ENCODE measurements at places on chromosomes 3 and 15.

GRCh38 chr15:92647467-92648163 is 8.0 kb downstream of the FAM174B start:
- DNase-seq, result no peak

GRCh38 chr3:188147782-188148181 is 6.2 kb upstream of the LPP start:
- no peak for DNase-seq

- DNase-seq, result no peak
These were observed 39.5 kb downstream of the OXSR1 start for GRCh38 chr3:38204599-38205471.

- no peak for DNase-seq
These were observed 19.4 kb downstream of the TGFBR2 start for GRCh38 chr3:30625541-30626438.

- no peak for DNase-seq
These were observed 20.9 kb downstream of the CEMIP start for GRCh38 chr15:80800067-80800466.

DNA sequence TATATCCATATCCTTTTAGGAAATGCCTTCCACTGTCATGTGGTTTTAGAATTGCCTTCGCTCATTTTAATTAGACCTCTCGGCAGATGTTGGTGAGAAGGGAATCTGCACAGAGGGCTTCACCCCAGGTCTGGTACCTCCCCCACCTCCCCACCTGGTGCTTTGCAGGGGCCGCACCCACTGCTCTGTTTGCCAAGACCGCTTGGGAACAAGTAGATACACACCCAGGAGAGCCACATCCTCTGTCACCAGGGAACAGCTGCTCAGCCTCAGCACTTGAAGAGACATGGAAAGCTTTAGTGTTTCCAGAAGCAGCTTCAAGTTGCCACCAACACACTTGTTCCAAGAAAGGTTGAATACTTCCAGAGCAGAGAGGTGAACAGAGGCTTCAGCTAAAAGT is 21.8 kb downstream of the LRRC31 start:
- no peak for DNase-seq

GRCh38 chr3:10259798-10260197 is 11.5 kb downstream of the TATDN2 start:
- DNase-seq, result no peak

GRCh38 chr3:139928708-139929505 is 6.1 kb upstream of the CLSTN2 start:
- DNase-seq, result no peak

DNA sequence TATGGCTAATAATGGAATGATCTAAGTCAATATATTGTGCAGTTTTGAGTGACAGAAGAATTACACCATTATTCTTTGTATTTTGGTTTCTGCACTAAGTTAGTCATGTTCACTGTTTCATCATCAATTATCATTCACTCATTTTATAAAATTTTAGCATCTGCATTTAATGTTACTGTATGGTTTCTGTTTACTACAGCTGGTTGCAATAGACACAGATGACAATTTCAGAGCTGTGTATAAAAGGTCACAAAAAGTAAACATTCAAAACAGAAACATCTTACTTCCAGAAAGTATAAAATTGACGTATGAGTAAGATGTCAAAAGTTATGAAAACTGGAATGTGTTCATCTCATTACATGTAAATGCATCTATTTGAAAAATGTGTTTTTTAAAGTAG is 111.1 kb upstream of the GBE1 start:
- DNase-seq, result no peak

- no peak for DNase-seq
These were observed 1.3 kb downstream of the ARHGEF26 start for GRCh38 chr3:154122552-154122911.

DNA sequence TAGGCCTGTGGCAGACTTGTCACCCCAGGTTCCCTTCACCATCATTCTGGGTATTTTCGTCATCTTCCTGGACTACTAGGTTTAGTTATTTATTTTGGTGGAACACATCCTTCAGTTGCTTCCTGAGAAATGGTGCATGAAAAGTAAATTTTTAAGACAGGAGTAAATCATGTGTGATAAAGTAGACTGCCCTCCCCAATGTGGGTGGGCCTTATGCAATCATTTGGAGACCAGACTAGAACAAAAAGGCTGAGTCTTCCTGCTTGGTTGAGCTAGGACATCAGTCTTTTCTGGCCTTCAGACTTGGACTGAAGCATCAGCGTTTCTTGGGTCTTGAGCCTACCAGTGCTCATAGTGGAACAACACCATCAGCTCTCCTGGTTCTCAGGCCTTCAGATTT is 50.7 kb upstream of the SLC2A2 start:
- no peak for DNase-seq

DNA sequence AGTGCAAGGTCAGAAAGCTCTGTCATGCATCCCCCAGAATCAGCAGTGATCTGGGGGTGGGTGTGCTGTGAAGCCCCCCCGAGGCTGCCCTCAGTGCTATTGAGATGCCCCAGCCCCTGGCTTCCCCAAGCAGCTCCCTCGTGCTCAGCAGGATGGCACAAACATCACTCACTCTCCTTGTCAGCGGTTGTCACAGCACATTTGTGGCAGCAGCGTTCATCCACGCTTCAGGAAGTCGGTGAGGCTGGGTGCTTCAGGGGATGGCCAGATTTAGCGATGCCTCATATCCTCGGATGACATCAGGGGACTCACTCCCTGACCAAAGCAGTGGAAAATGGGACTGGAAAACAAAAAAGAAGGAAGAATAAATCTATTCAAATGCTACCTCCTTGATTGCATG is 54.4 kb upstream of the SLC6A11 start:
- no peak for DNase-seq

DNA sequence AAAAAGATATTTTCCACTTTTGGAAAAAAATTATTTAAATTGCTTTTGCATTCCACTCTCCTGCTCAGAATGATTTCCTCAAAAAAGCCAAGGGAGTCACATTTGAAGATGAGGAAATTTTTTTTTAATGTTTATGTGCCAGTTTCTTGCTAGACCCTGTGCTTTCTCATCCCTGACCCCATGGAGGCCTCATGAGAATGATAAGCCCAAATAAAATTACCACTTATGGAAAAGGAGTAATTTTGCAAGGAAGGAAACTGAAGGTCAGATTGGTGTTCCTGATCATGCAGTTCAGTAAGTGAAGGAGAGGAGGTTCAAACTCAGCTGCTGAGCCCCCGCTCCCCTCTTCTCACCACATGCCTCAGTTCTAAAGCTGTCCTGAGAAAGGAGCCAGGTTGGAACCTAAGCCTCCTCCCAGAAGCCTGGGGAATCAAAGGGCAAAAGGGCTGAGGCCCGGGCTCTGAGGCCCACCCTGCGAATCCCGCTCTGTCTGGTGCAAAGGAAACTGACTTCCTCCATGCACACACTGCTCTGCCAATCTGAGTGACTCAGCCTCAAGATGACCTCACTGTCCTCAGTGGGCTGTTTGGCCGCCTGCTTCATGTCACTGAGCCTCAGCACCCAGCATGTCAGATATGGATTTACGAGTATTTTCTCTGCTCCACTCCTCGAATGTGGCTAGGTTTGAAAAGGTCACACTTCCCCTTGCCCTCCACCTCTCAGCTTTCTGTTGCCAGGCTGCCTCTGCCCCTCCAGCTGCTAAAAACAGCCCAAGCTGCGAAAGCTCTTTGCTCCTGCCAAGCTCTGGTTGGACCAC is 56.9 kb upstream of the FLNB start:
- peak; percentile 21 for DNase-seq

DNA sequence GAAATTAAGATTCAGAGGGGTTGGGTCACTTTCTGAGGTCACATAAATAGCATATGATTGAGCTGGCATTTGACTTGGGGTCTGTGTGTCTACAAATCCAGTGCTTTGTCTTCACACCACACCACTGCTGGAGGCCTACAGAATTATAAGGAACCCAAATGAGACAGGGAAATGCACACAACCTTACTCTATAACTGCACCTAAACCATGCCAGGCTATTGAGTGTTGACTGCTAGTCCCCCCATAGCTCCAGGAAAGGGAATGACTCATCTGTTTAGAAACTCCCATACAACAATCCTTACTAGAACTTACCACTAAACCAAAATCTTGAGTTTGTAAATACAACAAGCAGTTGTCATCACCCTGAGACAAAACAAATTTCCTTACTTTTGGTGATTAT is 16.9 kb upstream of the TSC22D2 start:
- DNase-seq, result no peak

GRCh38 chr3:120350401-120350941 is 1.3 kb upstream of the LRRC58 start:
- DNase-seq, result no peak

- no peak for DNase-seq
These were observed 150.7 kb downstream of the TMCO5A start for GRCh38 chr15:38085114-38085513.

- DNase-seq, result no peak
These were observed 27.2 kb downstream of the FEM1B start for GRCh38 chr15:68304589-68305337.

- DNase-seq, result no peak
These were observed 13.7 kb upstream of the CCR3 start for GRCh38 chr3:46228260-46229242.

GRCh38 chr15:49435174-49435573 is 12.1 kb downstream of the FGF7 start:
- no peak for DNase-seq

GRCh38 chr3:183455089-183455488 is 26.7 kb upstream of the MCF2L2 start:
- peak; percentile 33 for DNase-seq

DNA sequence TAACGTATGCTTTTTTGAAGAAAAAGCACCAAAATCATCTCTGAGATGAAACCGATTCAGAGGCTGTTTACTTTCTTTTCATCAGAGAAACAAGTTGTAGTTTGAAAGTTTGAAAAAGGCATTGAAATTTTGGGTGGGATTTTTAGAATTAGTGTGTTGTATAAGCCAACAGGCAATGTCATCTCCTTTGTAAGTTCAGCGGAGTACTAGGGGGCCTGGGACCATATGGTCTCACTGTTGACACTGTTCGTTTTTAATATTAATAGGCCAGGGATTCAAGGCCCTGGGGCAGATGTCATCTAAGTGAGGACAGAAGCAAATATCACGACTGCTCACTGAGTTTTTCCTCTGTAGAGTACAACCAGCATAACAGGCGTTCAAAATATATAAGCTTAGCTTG is 256.2 kb upstream of the RARB start:
- DNase-seq, result no peak

GRCh38 chr3:182413061-182413460 is 380.2 kb upstream of the ATP11B start:
- DNase-seq, result no peak

GRCh38 chr3:59980576-59980975 is 930.8 kb upstream of the CFAP20DC start:
- DNase-seq, result no peak

DNA sequence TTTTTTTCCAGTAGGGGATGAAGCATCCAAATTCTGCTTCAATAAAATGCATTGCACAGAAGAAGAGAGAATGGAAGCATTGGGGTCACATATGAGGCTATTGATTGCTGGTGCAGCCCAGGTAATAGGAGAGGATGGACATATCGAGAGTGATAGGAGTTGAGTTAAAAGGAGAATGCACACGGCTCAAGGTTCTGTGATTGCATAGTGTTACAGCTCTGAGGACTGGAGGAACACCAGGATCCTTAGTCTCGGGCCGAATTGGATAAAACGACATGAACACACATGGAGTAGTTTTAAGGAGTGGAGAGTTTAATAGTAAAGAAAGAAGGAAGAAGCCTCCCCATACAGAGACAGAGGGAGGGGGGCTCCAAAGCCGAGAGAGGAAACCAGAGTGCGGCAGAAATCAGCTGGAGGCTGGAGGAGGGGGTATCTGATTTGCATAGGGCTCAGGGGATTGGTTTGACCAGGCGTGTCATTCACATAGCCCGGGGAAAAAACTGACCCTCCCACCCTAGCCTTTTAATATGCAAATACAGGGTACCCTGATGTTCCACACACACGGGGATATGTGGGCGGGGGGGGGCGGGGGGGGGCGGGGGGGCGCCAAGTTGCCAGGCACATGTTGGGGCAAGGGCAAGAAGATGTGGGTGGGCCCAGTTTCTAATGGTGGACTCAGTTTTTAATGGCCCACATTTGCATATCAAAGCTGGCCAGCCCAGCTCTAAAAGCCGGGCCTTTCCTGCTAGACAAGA is 156.9 kb downstream of the AGBL1 start:
- DNase-seq, result no peak

GRCh38 chr15:91926908-91927270 is 73.4 kb downstream of the SLCO3A1 start:
- no peak for DNase-seq

- no peak for DNase-seq
These were observed 30.6 kb upstream of the PROK2 start for GRCh38 chr3:71815340-71816067.

Data from substantia nigra (tissue), 51 donors.